ENCODE measurements at places on chromosomes 6 and 20. TPM values are rescaled to one million over a fixed set of nuclear protein-coding genes. Genes with fewer than 3 reads are reported as not detected.

The PCSK2 gene
- not detected for total RNA-seq

The C4B gene
- 5.0 TPM for total RNA-seq

The SUPT3H gene
- 5.3 TPM for total RNA-seq

The MROH8 gene
- 0.95 TPM for total RNA-seq

The ENPP4 gene
- 25.5 TPM for total RNA-seq

- H3K4me3 ChIP-seq: no peak overlapping the region
- H3K4me1 ChIP-seq: peaks cover 12% of the 10 kb centered on the region
- H3K36me3 ChIP-seq: no peaks in the 10 kb centered on the region
- H3K27me3 ChIP-seq: no peaks in the 10 kb centered on the region
- no peak for DNase-seq
These were observed 8.4 kb downstream of the BTBD9 start for GRCh38 chr6:38631186-38631783.

GRCh38 chr6:143205131-143205535 lies 144.4 kb downstream of the AIG1 start:
- no peak overlapping the region for H3K27ac ChIP-seq
- no peaks in the 10 kb centered on the region for H3K4me1 ChIP-seq
- DNase-seq: no peak
- peaks cover 4% of the 10 kb centered on the region for H3K36me3 ChIP-seq
- H3K27me3 ChIP-seq: peaks cover 2% of the 10 kb centered on the region

GRCh38 chr6:40378071-40378724 lies 209.0 kb downstream of the LRFN2 start:
- H3K4me3 ChIP-seq: no peak overlapping the region
- no peaks in the 10 kb centered on the region for H3K27me3 ChIP-seq
- H3K27ac ChIP-seq: no peak overlapping the region
- no peak for DNase-seq

DNA sequence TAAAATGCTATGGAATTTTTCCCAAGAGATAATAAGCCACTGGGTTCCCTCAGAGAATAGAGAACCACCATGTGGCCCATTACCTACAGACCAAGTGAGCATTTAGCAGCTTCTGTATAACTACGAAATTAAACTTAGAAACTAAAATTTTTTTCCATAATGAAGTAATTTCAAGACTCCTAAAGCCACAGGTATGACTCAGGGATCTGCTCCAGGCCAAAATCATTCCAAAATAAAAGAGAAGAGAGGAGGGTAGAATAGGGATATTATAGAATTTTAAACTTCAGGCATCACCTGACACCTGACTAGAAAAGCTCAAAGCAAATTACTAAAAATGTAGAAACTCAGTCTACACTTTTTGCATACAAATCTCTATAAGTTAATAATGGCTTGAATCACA lies 108.9 kb upstream of the DST start:
- H3K36me3 ChIP-seq: no peaks in the 10 kb centered on the region
- DNase-seq: no peak
- H3K4me3 ChIP-seq: no peak overlapping the region
- H3K27me3 ChIP-seq: no peaks in the 10 kb centered on the region
- H3K4me1 ChIP-seq: no peaks in the 10 kb centered on the region

- peaks cover 2% of the 10 kb centered on the region for H3K4me1 ChIP-seq
- DNase-seq: no peak
- H3K4me3 ChIP-seq: no peak overlapping the region
- H3K27ac ChIP-seq: no peak overlapping the region
- no peaks in the 10 kb centered on the region for H3K36me3 ChIP-seq
- H3K27me3 ChIP-seq: peaks cover 41% of the 10 kb centered on the region
These were observed 27.4 kb downstream of the NPEPL1 start for GRCh38 chr20:58719971-58720371.

DNA sequence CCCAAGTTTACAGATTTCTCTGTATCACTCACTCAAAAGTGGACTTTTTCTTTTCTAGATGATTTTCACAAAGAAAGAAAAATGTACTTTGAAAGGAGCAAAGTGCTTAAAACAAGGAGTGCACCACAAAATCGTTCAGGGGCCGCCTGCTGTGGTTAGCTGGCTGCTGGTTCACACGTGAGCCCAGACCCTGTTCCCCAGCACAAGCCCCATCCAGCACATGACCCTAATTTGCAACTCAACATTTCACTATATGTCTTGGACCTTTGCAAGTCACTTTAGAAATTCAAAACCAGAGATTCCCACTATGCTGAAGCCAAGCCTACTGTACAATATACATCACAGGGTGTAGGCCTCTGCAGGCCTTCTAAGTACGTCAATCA lies 95.5 kb upstream of the NHSL1 start:
- H3K4me1 ChIP-seq: peaks cover 30% of the 10 kb centered on the region
- DNase-seq: no peak
- peaks cover 2% of the 10 kb centered on the region for H3K27me3 ChIP-seq
- no peak overlapping the region for H3K27ac ChIP-seq

DNA sequence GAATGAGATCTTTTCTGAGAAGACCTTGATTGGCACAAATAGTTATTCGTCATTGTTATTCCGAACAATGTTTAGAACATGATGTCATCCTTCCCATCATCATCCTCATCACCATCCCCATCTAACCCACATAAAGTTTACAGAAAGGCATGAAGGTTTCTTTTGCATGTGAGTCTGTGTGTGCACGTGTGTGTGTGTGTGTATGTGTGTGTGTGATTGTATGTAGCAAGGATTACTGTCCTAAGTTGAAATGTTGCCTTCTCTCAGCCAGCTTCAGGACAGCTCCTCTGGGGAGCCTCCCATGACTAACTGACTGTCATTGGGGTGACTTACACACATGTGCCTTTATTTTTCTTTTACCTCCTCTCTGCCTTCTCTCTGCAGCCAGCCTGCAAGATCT lies 113.5 kb downstream of the SLC22A3 start:
- peaks cover 72% of the 10 kb centered on the region for H3K4me1 ChIP-seq
- peaks cover 35% of the 10 kb centered on the region for H3K36me3 ChIP-seq
- no peak for DNase-seq
- peak overlapping the region; percentile 94 for H3K27ac ChIP-seq
- peak overlapping the region; percentile 81 for H3K4me3 ChIP-seq
- H3K27me3 ChIP-seq: no peaks in the 10 kb centered on the region

DNA sequence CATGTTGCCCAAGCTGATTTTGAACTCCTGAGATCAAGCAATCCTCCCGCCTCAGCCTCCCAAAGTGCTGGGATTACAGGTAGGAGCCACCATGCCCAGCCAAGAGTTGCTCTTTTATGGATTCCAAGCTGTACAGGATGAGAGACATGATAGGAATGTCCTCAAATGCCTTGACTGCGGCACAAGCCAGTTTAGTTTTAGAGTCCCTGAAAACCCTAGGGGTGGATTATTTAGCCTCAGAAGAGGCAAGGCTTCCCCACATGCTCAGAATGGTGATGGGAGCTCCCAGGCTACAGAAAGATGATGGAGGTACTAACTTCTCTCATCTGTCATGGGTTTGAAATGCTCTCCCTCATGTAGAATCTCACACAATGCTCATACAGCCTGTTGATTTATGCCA lies 280.5 kb upstream of the PRND start:
- no peak for DNase-seq
- H3K36me3 ChIP-seq: no peaks in the 10 kb centered on the region

DNA sequence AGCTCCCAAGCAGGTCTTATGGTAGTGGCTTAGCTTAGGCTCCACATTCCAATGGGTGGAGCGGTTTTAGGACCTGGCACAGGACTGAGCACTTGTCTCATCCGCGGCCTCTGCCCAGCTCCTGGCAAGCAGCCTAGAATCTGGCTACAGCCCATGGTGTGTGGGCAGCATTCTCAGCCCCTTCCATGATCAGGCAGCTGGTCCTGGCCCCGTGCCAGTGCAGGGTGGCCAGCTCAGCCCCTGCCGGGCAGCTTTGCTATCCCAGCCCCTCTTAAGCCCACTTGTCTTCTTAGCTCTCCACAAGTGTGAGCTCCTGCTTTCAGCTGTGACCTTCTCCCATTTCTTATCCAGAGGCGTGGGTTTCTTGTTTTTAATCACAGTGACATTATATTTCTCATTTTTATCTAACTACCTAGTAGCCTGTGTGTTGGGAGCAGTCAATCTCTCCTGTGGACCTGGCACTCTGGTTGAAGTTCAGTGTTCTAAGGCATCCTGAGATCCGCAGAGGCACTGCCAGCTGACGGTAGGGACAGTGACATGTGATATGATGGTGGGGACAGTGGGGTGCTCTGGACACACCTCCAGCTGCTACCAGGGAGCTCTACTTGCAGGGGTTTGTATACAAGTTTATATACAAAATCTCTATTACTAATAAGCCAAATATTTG lies 119.9 kb upstream of the PRND start:
- no peak overlapping the region for H3K27ac ChIP-seq
- no peak for DNase-seq
- H3K4me1 ChIP-seq: no peaks in the 10 kb centered on the region
- H3K27me3 ChIP-seq: peaks cover 38% of the 10 kb centered on the region

GRCh38 chr20:21251278-21251677 lies 51.9 kb upstream of the XRN2 start:
- DNase-seq: no peak
- no peaks in the 10 kb centered on the region for H3K4me1 ChIP-seq
- no peak overlapping the region for H3K4me3 ChIP-seq
- H3K27ac ChIP-seq: no peak overlapping the region
- no peaks in the 10 kb centered on the region for H3K36me3 ChIP-seq
- peaks cover 3% of the 10 kb centered on the region for H3K27me3 ChIP-seq
